ENCODE measurements at places on chromosomes 3 and 15.

DNA sequence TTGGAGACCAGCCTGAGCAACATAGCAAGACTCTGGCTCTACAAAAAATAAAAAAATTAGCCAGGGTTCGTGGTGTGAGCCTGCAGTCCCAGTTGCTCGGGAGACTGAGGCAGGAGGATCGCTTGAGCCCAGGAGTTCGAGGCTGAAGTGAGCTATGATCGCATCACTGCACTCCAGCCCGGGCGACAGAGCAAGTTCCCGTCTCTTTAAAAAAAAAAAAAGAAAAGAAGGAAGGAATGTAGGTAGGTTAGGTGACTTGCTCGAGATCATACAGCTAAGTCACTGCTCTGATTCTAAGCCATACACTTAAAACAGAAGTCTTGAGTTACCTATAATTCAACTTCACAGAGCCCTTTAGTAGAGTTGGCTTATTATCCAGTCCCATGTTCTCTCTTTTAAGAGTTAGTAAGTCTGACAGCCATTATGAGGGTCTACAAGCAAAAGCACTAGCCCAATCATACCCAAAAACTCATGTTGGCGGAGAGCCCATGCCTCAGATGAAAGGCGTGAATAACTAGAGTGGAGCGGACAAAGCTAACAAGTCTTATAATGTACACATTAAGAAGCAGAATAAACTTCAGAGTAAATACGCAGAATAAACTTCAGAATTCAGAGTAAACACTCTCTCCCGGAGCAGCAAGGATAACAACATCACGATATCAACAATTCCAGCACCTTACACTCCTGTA is 768 bp downstream of the AAGAB start:
- DNase-seq: no peak

DNA sequence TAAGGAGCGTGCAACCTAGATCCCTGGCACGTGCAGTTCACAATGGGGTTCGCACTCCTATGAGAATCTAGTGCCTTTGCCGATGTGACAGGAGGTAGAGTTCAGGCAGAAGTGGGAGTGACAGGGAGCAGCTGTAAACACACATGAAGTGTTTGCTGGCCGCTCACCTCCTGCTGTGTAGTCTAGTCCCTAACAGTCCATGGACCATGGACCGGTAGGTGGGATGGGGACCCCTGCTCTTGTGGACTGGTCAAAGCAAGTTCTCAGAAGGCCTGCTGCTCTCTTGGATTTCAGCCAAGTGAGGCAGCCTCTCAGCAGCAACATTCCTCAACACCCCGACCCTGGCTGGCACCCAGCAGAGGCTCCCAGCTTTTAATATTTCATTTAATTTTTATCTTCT is 58.2 kb upstream of the SNRPA1 start:
- no peak for DNase-seq

- no peak for DNase-seq
Observed at GRCh38 chr3:78822726-78823125, 945.1 kb downstream of the ROBO1 start.

DNA sequence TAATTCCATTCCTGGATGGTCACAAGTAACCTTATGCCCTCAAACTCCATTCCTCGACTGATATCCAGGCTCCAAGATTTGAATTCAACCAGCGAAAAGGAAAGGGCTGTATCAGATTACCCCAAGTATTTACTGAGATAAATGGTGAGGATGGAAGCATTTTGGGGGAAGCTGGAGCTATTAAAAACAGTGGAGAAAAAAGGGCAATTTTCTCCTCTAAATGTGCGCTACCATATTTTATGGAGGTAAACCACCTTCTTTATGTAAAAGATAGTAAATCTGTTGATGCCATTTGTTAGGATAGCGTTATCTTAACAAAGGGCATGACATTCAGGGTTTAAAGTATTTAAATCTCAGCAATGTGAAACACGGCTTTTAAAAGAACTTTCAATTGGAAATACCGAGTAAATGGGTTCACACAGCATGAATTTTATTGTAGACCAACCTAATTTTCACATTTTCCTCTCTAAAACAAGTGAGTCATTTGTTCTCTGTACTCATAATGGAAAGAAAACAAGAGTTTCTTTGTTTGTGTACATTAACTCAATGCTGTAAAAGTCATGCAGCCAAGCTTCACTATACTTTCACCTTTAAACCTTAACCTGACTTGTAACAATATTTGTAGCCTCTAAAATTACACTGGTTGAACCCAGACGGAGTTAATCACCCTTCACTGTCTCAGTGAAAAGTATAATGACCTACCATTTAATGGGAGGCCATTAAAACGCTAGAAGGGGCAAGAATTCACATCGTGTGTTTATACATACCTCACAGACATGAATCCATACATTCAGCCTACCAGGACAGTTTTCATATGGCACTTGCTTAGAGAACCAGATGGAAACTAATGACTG is 773.4 kb downstream of the ROBO1 start:
- no peak for DNase-seq

GRCh38 chr3:155805802-155806618 is at the start of gene C3orf33:
Gene C3orf33 (minus strand): TSS chr3:155806278. CDS start chr3:155806252, 26 bp downstream.
- peak; percentile 20 for DNase-seq

DNA sequence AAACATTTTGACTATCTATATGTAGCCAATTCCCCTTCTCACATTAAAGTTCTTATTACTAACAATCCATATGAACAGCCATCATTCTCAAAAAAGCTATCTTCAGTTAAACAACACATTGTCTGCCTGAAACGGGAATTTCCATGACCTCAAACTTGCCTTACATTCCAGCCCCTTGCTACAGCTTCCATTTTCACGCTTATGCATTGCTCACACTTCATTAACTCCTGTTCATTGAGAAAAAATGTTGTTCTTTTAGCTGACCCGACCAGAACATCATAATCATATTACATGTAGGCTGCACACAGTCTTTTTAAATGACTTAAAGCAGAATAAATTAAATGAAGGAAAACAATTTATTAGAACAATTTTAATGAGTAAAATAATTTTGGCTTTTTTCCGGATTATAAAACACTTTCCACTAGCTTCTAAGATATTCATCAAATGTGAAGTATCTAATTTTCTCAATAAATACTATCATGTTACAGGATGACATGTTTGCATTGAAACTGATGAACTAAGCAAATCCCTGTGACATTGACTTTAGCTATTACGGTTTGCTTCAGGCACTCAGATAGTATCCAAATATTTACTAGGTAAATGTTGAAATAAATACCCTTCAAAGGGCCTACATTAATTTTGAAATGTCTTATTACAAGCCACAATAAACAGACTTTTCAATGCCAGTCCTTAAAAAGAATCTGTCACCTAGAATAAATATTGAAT is 49.9 kb downstream of the P3H2 start:
- DNase-seq: no peak

- no peak for DNase-seq
Observed at GRCh38 chr15:89787944-89788343, 11.8 kb downstream of the MESP2 start.

DNA sequence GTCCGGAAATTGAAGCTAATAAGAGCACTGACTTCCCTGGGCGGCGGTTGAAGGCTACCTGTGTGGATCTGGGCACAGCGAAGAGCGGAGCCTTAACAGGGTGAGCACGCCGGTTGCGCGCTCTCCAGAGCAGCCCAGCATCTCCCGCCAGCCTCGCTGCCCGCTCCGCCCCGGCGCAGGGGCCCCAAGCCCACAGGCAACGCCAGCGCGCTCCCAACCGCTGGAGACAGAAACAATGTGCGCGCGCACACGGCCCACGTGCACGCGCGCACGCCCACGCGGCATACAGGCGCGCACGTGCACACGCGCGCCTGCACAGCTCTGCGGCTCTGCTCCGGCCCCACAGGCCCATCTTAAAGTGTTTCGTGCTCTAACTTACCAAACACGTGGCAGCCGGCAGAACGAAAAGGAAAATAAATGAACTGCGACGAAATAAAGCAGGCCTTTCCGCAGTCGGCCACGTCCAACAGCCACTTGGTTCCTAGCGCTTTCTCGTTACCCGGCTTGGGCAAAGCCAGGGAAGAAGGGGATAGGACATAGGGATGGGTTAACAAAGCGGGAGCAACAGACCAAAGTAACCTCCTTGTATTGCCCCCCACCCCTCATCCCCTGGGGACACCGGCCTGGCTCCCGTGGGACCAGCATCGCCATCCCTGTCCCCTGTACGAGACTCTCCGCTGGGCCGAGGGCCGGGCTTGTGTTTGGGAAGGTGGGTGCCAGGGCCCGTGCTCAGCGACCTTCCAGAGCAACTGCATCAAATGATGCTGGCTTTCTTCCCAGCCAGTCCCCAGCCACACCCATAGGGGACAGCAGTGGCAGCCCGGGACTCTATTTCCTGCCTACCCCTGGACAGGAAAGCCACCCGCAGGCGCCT is 203.7 kb downstream of the ABHD5 start:
- DNase-seq: no peak

- no peak for DNase-seq
Observed at GRCh38 chr3:150144191-150144708, 173.6 kb upstream of the PFN2 start.

- no peak for DNase-seq
Observed at GRCh38 chr3:195751560-195751959, 30.8 kb downstream of the MUC20 start.

DNA sequence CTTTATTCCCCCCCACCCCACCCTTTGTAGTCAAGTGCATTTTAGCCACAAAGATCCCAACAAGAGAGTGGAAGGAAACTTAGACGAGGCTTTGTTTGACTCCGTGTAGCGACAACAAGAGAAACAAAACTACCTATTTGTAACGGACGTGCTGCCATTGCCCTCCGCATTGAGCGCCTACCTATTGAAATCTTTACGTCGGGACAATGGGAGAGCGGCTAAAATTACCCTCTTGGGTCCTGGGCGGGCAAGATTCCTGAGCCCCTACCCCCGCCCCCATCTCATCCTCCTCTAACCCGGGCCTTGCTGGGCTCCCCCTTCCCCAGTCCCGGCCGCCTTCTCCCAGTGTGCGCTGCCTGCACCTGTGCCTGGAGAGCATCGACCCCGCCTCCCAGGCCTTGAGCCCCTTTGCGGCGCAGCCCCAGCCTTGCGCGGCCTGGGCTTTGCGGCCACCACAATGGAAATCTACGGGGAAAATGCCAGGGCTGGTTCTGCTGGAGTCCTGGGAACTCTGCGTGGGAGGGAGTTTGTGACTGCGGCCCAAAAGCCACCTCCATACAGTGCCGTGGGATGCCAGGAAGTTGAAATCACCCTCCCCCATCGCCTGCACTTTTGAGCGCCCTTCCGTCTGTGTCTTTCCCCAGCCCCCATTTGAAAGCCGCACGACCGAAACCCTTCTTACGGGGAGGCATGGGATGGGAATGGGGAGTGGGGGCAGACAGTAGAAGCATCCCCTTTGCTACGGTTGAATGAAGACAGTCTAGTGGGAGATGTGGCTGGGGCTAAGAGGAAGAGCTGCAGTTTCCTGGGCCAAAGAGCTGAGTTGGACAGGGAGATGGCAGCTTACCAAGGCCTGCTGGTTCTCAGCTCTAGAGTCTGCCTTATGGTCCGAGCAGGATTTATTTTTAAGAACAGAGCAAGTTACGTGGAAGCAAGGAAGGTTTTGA is 1.1 kb upstream of the SOX2 start:
- no peak for DNase-seq

GRCh38 chr15:67242708-67243111 is 11.8 kb downstream of the AAGAB start:
- no peak for DNase-seq

DNA sequence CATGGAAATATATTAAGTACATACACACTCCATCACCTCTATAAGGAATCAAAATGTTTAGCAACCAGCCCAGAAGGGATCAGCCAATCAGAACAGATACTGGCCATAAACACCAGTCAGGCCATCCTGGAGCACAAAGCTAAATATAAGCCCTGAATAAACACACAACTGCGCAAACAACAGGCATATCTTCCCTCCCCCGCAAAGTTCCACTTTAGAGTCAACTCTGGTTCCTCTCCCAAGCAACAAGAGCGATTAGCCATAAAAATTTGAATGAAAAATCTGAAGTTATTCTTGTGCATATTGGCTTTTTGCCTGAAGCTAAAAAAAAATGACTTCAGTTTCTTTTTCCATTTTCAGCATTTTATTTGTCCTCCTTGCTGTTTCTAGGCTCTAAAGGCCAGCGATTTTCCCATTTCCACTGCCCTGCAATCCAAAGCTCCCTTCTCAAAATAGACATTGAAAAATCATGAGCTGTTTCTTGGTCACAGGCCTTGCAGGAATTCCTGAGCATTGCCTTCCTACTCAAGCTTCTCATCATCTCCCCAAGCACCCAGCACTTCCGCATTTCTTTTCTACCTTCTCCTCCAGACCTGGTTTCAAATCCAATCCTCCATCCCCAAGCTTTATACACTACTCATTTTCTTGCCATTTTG is 247.9 kb downstream of the ZMAT3 start:
- no peak for DNase-seq

DNA sequence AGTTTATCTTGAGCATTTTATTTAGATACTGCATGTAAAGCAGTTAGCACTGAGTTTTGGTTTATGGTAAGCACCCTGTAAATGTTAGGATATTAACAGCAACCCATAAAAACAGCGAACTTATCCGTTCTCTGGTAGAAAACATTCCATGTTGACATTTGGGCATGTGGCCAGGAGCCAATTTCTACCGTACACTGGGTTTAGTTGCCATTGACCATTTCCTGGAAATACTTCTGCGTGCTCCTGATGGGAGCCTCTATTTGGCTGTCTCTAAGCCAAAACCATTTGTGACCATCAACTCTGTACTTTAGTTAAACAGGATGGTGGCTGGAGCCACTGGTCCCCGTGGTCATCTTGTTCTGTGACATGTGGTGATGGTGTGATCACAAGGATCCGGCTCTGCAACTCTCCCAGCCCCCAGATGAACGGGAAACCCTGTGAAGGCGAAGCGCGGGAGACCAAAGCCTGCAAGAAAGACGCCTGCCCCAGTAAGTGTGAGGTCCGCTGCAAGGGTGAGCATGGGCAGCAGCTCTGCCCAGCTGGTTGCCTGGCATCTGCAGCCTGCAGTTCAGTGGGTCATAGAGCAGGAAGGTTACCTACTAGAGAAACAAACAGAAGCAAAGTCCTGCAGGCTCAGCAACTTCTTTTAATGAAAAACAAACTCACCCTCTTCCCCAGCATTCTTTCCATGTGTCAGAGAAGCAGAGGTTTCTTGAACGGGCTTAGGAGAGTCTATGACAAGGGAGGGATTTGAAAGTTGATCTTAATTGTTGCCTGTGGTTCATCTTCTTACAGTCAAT is 7.1 kb downstream of the THBS1 start:
- DNase-seq: no peak

DNA sequence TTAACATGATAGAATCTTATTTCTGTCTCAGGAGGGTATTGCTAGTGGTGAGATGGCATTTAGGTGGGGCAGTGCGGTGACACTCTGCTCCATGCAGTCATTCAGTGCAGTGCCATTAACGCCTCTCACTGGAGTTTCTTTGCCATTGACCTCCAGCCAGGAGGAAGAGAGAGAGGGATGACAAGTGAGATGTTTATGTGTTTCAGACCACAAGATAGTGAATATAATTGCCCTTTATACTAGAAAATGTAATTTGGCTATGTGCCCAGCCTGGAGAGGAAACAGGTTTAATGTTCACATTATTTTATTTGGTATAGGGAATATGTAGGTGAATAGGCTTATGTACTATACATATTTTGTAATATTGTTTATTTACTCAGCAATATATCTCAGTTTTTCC is 84.5 kb downstream of the ZIC1 start:
- DNase-seq: no peak

Measured in activated CD8-positive, alpha-beta memory T cell treated with anti-CD3 and anti-CD28 coated beads for 1 hour (primary cell).